ENCODE measurements at places on chromosomes 3 and 15. TPM values are rescaled to one million over a fixed set of nuclear protein-coding genes. Genes with fewer than 3 reads are reported as not detected.

- DNase-seq = no peak
These were observed 46.6 kb downstream of the CPNE4 start for GRCh38 chr3:131988209-131988608.

GRCh38 chr3:114119776-114120175 is 59.1 kb downstream of the DRD3 start:
- DNase-seq = no peak

- DNase-seq = no peak
These were observed 23.6 kb upstream of the BCL2A1 start for GRCh38 chr15:79994615-79995014.

DNA sequence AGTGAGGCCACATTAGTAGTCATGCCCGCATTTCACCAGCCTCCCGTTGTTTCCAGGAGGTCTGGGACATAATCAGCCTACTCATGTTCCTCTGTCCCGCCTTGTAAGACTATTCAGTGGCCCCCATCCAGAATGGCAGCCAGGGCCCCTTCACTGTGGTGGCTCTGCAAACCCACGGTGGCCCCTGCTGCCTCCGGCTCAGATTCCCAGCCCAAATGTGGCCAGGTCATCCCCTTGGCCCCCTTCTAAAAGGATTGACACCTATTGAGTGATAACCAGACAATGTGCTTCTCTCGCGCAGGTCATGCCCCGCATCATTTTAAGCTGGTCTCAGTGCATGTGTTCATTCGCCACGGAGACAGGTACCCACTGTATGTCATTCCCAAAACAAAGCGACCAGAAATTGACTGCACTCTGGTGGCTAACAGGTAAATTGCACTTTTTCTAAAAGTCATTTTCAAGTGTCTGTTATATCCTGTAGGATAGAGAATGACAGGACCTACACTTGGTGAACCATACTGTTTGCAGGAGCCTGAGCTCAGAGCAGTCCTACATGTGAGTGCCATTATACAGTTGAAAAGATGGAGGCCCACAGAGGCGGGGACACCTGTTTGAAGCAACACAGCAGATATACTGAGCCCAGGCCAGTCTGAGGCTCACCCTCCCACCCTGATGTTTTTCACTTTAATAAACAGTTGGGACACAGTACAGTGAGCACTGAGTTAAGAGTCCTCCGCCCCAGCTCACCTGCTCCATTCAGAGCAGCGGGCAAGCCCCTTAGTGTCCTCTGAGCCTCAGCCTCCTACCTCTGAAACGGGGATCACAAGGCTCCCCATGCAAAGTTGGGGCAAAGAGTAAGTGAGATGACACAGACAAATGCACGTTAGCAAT is 47.7 kb downstream of the PXYLP1 start:
- DNase-seq = no peak

DNA sequence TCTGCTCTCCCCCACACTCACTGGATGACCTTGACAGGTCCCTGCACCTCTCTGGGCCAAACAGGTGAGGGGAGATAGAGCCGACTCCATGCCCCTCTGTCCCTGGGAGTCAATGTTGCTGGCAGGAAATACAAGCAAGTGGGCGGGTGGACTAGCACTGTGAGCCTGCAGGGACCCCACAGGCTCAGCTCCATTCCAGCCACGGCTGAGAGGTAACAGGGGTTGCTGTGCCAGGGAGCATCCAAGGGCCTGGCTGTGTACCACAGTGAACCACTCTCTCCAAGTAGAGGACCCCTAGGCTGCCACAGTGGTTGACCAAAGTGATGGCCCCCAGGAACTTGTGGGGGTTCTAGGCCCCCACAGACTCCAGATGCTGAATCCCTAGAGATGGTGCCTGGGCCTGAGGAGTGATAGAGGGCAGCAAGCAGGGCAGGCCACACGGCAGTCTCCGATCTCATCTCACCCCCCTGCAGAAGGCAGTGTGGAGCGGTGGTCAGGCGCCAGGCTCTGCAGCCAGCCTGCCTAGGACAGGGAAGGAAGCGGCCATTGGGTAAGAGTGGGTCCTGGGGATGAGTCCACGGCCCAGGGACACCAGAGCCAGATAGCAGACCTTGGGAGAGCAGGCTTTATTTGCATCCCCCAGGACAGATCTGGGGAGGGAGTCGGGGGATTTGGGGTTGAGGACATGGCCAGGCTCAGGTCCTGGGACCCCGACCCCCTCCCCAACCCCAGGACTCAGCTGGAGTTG is 3.2 kb downstream of the TNNC1 start:
- no peak for DNase-seq

DNA sequence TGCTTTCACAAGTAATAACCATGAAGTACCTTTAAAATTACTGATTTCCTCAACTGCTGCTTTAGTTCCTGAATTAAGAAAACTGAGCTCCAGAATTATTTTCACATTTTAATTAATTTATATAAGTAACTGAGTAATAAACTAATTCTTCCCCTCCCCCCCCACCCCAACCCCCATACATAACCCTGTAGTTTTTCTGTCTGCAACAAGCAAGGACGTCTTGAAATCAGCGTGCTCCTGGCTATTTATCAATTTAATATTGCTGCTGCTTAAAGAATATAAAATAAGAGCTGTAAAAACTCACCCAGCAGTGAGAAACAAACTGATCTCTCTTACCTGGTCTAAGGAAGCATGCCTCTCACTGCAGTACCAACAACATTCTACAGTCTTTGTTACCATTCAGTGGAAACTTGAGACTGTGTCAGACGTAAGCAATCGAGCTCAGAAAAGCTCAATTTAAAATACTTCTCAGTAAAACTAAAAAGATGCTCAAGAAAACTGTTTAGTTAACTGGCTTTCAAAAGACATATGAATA is 121.0 kb downstream of the TFDP2 start:
- DNase-seq = no peak

The ZNF619 gene
- total RNA-seq = 7.3 TPM

GRCh38 chr15:57890351-57890750 is 175.2 kb downstream of the ALDH1A2 start:
- no peak for DNase-seq

The TRH gene
- total RNA-seq = not detected

DNA sequence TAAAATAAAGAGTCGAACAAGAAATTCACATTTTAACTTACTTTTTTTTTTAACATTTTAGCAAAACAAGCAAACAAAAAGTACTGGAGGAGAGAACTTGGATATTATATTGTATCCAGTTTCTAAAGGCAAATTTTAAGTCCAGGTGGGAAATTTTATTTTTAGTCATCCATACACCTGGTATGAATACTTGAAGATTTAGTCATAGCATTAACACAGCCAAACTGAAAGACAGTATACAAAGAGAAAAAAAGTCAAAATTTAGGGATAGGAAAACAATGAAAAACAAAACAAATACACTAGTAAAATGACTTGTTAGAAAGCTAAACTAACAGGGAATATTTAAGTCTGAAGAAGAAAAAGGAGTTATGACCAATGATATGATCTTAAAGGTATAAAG is 69.1 kb downstream of the PROS1 start:
- DNase-seq = no peak

DNA sequence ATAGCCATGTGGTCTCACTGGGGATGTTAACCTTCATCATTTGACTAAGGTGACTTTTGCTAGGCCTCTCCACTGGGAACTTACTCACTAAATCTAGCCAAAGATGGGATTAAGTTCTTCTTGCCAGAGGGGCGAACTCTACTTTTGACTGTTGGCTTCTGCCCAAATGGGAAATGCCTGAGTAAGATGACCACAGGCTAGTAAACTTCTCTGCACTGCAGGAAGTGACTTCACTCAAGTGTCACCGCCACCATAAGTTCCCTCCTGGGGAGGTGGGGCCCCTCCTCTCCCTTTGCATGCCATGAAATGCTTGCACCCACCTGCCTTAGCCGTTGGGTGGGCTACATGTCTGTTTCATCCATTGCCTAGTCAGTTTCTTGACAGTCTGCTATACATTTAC is 388.3 kb downstream of the FEZF2 start:
- no peak for DNase-seq

The TXNRD3 gene
- total RNA-seq = 25.1 TPM

DNA sequence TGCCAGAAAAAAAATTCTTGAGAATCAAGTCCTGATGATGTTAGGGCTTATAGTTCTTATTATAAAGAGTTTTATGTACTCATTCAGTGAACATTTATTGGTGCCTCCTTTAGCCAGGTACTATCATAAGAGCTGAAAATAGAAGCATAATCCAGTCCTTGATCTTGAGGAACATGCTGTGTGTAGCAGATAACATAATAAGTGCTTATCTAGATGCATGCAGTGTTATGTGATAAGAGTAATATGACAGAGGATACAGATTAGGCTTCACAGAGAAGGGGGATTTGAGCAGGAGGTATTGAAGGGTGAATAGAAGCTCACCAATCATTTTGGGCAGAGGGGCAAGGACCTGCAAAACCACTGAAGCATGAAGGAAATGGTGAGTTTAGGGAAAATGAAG is 1.1 kb downstream of the CCR2 start:
- no peak for DNase-seq

The P2RY14 gene
- total RNA-seq = 8.9 TPM

The CTXN2 gene
- not detected for total RNA-seq

DNA sequence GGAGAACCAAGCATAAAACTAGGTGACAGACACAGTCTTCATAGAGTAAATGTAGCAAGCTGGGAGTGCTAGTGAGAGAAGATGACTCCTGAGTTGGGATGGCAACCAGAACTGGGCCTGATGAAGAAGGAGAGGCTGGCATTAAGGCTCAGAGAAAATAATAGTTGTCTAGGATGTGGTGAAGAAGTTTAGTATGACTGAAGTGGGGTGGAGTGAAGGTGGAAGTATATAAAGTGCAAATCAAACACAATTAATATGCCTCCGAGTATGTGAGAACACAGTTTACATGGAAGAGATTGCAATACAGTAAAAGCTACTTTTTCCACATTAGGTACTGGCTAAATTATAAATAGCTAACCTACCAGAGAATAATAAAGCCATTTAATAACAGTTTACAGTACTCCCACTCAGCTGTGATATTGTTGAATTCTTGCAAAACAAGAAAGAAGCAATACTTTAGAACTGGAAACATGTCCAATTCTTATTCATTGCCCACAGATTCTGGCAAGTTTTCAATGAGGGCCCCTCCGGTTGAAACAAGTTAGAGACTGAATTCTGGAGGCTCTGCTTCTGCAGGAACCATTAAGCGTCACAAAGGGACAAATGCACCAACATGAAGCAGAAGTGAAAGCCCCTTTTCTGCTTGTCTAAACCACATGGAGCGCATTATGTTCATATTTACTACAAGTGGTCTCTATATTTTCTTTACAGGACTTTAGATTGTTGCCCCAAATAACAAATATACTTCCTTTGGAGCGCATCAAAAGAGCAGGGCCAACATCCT is 243.7 kb downstream of the SLC9A9 start:
- no peak for DNase-seq

The KNL1 gene
- 0.89 TPM for total RNA-seq

- no peak for DNase-seq
These were observed 746.3 kb downstream of the ZPLD1 start for GRCh38 chr3:103181160-103181559.

DNA sequence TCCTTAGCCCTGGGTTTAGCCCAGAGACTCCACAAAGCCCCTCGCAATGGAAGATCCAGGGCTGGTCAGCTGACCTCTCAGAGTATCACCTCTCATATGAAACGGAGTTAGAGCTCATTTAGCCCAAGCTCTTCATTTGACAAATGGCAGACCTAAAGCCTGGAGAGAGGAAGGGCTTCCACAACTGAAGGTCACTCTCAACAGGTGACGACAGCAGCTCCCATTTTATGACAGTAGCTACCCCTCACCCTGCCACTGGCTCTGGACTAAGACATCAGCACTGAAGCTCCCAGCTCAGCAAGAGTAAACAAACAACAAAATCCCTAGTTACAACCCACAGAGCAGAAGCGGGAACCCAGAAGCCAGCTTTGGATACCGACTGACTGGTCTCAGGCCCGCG is 33.7 kb downstream of the TLE3 start:
- DNase-seq = no peak

GRCh38 chr3:3951071-3951470 is 151.8 kb downstream of the LRRN1 start:
- DNase-seq = no peak

The CCR8 gene
- not detected for total RNA-seq

DNA sequence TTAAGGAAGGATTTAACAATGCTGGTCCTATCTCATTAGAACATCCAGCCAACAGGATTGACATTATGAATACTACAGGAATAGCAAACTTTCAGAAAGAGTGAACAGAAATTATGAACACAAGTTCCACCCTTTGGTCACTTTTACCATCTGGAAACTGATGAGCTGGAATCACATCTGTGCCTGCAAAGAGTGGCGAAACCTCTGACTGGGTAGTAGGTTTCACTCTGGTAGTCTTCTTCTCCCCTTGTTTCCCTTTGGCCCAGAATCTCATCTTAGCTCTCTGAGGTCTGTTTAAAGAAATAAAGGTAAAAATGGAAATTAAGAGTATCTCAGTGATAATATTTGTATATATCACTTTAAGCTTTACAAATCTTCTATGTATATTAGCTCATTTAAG is 73.1 kb downstream of the NR2E3 start:
- no peak for DNase-seq

- DNase-seq = no peak
These were observed 83.8 kb downstream of the GHSR start for GRCh38 chr3:172364374-172365027.

DNA sequence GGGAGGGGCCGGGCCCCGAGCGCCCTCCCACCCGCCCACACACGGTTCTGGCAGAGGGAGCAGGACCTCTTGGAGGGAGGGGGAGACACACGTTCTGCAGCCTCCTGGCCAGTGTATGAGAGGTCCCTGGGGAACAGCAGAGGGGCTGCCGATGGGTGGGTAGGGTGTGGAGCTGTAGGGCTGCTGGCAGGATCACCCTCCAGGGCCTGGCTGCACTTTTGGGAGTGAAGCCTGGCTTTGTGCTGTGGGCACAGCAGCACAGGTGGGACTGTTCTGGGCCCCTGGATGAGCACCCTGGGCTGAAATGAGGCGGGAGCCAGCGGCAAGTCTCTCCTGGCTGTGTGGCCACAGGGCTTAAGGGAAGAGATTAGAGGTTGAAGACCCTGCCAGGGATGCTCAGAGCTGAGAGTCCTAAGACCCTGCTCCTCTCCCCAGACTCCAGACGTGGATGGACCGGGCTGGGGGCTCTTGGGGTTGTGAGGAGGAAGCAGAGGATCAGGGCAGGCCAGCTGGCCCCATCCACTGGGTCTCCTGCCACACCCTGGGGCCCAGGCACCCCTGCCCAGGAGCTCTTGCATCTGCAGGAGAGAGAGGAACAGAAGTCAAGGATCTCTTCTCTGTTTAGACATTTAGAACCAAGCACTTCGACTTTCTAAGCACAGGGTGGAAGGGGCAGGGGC is 45.2 kb downstream of the RGMA start:
- DNase-seq = no peak

GRCh38 chr3:129441782-129442181 is 1.8 kb downstream of the IFT122 start:
- DNase-seq = no peak

The CCR9 gene
- total RNA-seq = 0.31 TPM

Measured in sciatic nerve (tissue), 2 donors.